ENCODE measurements at places on chromosomes 5 and 9. TPM values are rescaled to one million over a fixed set of nuclear protein-coding genes. Genes with fewer than 3 reads are reported as not detected.
A peak's percentile ranks its signal among the peaks of the same experiment; 100 is the strongest.

- H3K4me1 ChIP-seq, result peaks cover 8% of the 10 kb centered on the region
- DNase-seq, result no peak
- H3K27me3 ChIP-seq, result no peaks in the 10 kb centered on the region
- no peak overlapping the region for H3K27ac ChIP-seq
- H3K4me3 ChIP-seq, result no peak overlapping the region
Measured at GRCh38 chr5:148474025-148474511, 90.3 kb downstream of the FBXO38 start.

- peaks cover 49% of the 10 kb centered on the region for H3K27me3 ChIP-seq
- H3K36me3 ChIP-seq, result no peaks in the 10 kb centered on the region
- peaks cover 7% of the 10 kb centered on the region for H3K4me1 ChIP-seq
- H3K27ac ChIP-seq, result no peak overlapping the region
- no peak for DNase-seq
Measured at GRCh38 chr5:53779541-53779981, 219.1 kb downstream of the NDUFS4 start.

The MSX2 gene
- 11.7 TPM for total RNA-seq

DNA sequence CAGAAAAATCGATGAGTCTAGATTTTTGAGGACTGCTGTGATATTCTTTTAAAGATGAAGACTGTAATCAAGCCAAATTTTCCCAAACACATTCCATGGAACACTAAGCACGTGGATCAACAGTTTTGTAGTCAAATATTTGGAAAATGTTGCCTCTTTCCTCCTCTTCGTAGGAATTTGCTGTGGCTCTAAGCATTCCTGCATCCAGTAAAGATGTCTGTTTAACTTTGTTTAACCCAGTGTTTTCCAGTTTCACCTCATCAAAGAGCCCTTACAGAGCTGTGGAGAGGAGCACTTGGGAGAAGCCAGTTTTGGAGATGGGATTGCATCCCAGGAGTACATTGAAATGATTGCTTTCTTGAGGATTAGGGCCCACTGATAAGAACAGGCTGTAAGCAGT, 58.9 kb downstream of the INSYN2B start:
- peaks cover 11% of the 10 kb centered on the region for H3K27me3 ChIP-seq
- DNase-seq, result no peak
- peaks cover 1% of the 10 kb centered on the region for H3K4me1 ChIP-seq
- H3K27ac ChIP-seq, result no peak overlapping the region
- H3K4me3 ChIP-seq, result no peak overlapping the region

The SLC25A51 gene
- 29.1 TPM for total RNA-seq

DNA sequence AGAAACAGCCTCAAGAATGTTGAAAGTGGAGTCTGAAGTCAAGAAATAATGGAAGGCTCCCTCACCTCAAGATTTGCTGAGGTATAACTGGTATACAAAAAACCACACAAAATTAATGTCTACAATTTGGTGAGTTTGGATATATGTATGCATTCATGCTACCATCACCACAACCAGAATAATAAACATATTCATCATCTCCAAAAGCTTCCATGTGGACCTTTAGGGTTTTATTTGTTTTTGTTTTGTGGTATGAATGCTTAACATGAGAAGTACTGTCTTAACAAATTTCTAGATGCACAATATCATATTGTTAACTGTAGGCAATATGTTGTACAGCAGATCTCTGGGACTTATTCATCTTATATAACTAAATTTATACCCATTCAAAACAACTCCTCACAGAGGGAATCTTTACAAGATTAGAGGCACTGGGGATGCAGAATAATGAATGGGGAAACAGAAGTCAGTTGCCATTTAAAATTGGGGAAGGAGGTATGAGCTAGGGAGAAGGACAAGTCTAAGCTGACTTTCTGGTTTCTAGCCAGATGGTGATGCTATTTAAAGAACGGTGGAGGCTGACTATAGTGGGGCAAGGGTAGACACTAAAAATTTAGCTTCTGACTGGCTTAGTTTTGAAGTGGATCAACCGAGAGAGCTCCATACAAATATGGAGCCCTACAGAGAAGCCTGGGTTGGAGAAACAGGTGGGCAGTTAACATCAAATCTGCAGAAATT, 213.9 kb downstream of the BNC2 start:
- H3K4me1 ChIP-seq, result peaks cover 25% of the 10 kb centered on the region
- DNase-seq, result no peak
- peaks cover 2% of the 10 kb centered on the region for H3K27me3 ChIP-seq

- H3K27ac ChIP-seq, result peak within 1 kb of the TSS; percentile 79
- H3K36me3 ChIP-seq, result peaks cover 3% of the 10 kb centered on the region
- peaks cover 14% of the 10 kb centered on the region for H3K4me1 ChIP-seq
Measured at GRCh38 chr5:132257131-132258101, at the start of gene PDLIM4. Gene PDLIM4, plus strand, starts transcription at chr5:132257696. Its CDS starts 39 bp downstream, at chr5:132257735.

DNA sequence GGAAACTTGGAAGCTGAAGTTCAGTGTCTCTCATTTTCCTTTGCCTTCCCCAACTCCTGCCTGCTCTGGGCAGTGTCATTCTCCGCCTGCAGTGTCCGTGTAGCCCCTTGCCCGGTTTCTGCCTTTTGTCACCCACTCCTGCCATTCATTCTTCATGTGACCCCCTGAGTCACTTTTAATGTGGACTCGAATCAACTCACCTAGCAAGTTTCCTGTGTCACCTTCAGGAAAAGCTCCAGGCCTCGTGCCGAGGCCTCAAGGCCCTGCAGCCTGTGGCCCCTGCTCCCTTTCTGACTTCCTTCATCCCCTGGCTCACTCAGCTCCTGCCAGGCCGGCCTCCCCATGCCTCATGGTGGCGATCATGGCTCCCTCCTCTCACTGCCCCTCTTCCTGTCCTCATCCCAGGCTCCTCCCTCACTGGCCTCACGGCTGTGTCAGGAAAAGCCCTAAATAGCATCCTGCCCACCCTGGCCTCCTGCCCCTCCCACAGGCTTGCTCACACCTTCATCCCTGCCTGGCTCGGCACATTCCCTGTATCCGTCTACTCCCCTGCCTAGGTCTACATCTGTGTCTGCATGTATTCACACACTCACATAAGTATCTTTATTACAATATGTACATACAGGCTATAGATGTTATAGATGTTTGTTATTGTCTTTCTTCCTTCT, 294.9 kb downstream of the MED10 start:
- peaks cover 4% of the 10 kb centered on the region for H3K27me3 ChIP-seq
- no peak overlapping the region for H3K4me3 ChIP-seq
- DNase-seq, result no peak
- no peaks in the 10 kb centered on the region for H3K36me3 ChIP-seq

GRCh38 chr5:13708906-13709305, 235.6 kb downstream of the DNAH5 start:
- no peak overlapping the region for H3K4me3 ChIP-seq
- H3K36me3 ChIP-seq, result no peaks in the 10 kb centered on the region
- no peak overlapping the region for H3K27ac ChIP-seq
- no peaks in the 10 kb centered on the region for H3K27me3 ChIP-seq

The SLC46A2 gene
- not detected for total RNA-seq

GRCh38 chr9:72995131-72996024, 42.5 kb upstream of the ALDH1A1 start:
- peaks cover 30% of the 10 kb centered on the region for H3K4me1 ChIP-seq
- H3K4me3 ChIP-seq, result no peak overlapping the region
- H3K36me3 ChIP-seq, result no peaks in the 10 kb centered on the region
- H3K27me3 ChIP-seq, result no peaks in the 10 kb centered on the region

GRCh38 chr9:129981180-129981907, 61.6 kb downstream of the FNBP1 start:
- peak overlapping the region; percentile 31 for H3K27ac ChIP-seq
- peaks cover 2% of the 10 kb centered on the region for H3K4me1 ChIP-seq
- DNase-seq, result no peak
- no peak overlapping the region for H3K4me3 ChIP-seq
- H3K36me3 ChIP-seq, result peaks cover 22% of the 10 kb centered on the region

- H3K36me3 ChIP-seq, result peaks cover 14% of the 10 kb centered on the region
- H3K4me3 ChIP-seq, result no peak overlapping the region
- peak overlapping the region; percentile 62 for H3K27ac ChIP-seq
- H3K27me3 ChIP-seq, result no peaks in the 10 kb centered on the region
- DNase-seq, result no peak
Measured at GRCh38 chr5:160105686-160106360, 13.4 kb downstream of the PWWP2A start.

DNA sequence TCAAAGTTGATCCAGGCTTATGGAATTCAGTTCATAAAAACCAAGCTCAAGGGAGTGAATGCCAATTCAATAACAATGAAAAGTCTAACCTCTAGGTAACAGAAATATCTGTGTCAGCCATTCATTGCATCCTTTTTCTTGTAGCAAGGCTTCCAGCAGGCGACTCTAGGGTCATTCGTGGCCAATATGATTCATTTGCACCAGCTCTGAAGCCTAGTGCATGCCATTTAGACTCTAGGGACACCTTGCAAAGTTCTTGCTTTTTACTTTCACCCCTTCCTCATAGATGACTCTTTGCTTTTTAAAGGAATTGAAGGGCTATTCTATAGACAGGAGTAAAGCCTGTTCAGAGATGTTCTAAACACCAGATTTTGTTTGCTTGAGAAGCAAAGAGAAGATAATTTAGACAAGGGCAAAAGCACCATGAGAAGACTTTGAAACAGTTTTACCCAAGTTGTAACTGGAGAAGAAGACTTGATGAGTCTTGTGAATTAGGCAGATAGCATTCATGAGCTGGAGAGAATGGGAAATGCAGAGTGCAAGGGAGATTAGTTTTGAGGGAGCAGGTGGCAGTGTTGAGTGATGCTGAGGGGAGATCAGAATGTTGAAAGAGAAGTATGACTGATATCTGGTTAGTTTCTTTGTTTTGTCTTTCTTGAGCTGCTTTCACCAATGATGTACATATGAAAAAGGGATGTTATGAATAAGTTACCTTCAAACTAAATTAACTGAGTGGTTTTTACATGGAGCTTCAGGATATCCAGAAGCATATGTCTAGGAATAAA, 94.5 kb downstream of the F2RL2 start:
- DNase-seq, result no peak
- H3K4me3 ChIP-seq, result no peak overlapping the region
- H3K36me3 ChIP-seq, result peaks cover 1% of the 10 kb centered on the region
- H3K27ac ChIP-seq, result no peak overlapping the region
- H3K27me3 ChIP-seq, result no peaks in the 10 kb centered on the region

The ANKRD18A gene
- 2.2 TPM for total RNA-seq

GRCh38 chr5:87136096-87136495, 131.6 kb upstream of the RASA1 start:
- peaks cover 15% of the 10 kb centered on the region for H3K4me1 ChIP-seq
- no peak overlapping the region for H3K4me3 ChIP-seq
- no peak overlapping the region for H3K27ac ChIP-seq
- no peaks in the 10 kb centered on the region for H3K36me3 ChIP-seq
- DNase-seq, result no peak

The FAT2 gene
- 0.07 TPM for total RNA-seq

DNA sequence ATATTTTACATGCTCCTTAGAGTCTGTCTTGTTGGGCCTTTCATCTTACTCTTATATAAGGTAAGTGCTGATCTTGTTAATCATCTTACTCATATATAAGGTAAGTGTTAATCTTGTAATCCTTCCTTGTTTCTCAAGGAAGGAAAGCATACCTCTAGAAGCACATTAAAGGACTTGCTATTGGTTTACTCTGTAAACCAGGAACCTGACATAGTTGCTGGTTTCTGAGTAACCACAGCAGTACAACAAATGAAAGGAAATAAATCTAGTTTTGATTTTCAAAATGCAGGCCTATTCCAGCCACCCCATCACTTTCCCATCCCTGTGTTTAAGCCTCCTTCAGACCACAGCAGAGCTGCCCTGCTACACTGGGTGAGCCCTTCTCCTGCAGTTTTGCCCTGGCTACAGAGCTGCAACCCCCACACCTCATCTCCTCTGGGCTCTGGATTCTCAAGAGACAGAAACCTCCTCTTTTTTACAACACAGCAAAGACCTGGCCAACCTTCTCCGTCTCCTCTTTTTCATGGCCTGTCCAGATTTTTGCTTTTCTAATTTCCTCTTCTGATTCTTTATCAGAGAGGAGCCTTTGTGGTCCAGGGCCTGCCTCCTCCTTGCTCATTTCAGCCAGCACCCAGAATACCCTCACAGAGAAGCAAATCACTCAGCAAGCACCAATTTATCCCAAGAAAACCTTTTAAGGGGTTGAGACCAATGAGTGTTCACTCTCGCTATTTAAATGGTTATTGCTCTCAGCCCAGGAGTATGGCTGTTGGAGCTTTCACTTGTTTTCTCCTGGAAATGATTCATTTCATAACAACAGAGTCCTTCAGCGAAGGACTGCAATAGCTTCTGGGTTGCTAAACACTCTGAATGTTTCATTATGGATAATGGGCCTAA, 103.2 kb downstream of the FSTL4 start:
- no peak overlapping the region for H3K27ac ChIP-seq
- no peak for DNase-seq
- H3K36me3 ChIP-seq, result no peaks in the 10 kb centered on the region
- H3K4me3 ChIP-seq, result no peak overlapping the region

DNA sequence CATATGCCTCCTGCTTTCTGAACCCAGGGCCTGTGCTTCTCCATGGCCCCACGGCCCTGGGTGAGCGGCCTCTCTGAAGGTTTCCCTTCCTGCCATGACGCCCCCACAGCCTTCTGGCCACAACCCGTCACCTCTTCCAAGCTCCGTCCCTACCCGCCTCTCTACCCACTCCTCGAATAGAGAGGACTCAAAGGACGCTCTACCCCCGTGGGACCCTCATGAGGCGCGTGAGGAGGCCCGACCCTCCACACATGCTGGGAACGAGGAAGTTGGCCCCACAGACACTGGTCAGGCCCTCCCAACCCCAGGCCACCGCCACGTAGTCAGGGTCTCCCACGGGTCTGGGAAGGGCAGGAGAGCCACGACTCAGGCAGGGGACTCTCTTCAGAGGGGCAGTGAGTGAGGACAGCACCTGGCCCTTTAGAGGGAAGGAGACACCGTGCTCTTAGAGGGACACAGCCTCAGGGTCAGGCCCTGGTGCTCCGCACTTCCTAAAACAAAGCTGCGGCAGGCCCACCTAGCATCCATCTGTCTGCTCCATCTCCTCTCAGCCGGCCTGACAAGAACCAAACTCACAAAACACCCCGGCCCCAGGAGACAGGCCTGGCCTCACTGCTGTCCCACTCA, 5.3 kb downstream of the BRD3 start:
- H3K4me3 ChIP-seq, result no peak overlapping the region
- no peaks in the 10 kb centered on the region for H3K27me3 ChIP-seq
- no peaks in the 10 kb centered on the region for H3K36me3 ChIP-seq
- DNase-seq, result no peak
- H3K4me1 ChIP-seq, result peaks cover 29% of the 10 kb centered on the region
- H3K27ac ChIP-seq, result peak overlapping the region; percentile 92

The GARNL3 gene
- total RNA-seq, result 21.4 TPM

The PCDHA10 gene
- 18.3 TPM for total RNA-seq

All from progenitor cell of endocrine pancreas (in vitro differentiated cells).